ENCODE measurements at places on chromosomes 12 and 14.

- DNase-seq: no peak
These were observed 2.1 kb upstream of the USP44 start for GRCh38 chr12:95553197-95553943.

GRCh38 chr12:123111498-123112165, 39.3 kb downstream of the PITPNM2 start:
- no peak for DNase-seq

DNA sequence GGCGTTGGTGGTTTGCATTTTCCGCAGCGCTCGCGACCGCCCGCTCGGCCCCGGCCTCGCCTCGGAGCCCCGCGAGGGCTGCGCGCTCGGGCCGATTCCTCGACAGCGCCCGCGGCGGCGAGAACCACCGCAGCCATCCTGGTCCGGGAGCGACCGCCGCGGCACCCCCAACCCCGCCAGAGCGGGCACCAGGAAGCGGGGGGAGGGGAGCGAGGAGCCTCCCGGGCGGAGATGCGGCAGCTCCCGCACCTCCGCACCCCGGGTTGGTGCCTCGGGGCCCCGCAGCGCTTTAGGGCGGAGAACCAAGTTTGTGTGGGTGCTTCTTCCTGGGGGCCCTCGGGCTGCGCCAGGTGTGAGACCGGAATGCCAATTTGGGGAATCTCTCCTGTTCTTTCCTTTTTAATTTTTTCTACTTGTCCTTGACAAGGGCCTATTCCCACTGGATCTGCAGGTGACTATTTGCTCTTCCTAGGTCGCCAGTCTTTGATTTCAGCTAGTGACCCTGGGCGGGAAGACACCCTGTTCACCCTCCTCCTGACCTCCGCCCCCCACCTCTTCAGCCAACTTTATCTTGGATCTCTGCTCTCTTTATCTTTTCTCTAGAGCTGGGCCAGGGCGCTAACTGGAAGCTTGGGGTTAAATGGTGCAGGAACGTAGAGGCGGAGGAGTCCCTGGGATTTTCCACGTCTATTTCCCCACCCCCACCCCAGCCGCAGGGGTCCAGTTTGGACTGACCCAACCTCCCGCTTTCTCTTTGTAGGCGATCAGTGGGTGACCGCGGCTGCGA, at the start of gene SOCS2:
Gene SOCS2, plus strand, starts transcription at position 751 of the 787 bp plus-strand sequence. CDS start 223 bp downstream, outside the sequence.
- no peak for DNase-seq

DNA sequence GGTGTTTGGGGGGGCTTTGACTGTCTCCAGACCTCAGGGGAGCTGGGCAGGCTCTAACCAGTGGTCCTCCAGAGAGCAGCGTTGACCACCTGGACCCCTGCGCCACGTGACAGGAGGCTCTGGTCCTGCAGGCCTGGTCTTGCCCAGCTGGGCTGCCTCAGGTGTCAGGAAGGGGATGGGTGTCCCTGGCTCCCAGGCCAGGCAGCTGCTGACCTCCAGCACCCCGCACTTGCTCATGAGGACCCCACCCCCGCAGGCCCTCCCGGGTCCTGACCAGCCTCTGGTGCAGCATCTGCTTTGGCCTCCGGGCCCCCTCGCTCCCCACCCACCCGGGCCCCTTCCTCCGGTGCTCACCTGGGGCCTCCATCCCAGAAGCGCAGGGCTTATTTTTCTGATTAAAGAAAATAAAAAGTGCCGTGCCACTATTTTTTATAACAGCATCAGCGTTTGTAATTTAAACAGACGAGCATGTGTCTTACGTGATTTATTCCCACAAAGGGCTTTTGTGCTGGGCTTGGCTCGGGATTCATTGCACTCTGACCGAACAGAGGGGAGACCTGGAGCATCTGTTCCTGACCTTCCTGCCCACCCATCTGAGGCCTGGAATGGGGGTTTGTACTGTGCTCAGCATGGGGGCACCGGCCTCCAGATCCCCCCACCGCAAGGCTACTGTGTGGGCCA, 21.7 kb downstream of the FBRSL1 start:
- DNase-seq: no peak

Data from fibroblast of skin of left quadriceps (primary cell).